NCI-H1105 treated with DMSO at 0.1 percent for 48 hours (cell line): ENCODE measurements at places on chromosomes 3 and 15.

DNA sequence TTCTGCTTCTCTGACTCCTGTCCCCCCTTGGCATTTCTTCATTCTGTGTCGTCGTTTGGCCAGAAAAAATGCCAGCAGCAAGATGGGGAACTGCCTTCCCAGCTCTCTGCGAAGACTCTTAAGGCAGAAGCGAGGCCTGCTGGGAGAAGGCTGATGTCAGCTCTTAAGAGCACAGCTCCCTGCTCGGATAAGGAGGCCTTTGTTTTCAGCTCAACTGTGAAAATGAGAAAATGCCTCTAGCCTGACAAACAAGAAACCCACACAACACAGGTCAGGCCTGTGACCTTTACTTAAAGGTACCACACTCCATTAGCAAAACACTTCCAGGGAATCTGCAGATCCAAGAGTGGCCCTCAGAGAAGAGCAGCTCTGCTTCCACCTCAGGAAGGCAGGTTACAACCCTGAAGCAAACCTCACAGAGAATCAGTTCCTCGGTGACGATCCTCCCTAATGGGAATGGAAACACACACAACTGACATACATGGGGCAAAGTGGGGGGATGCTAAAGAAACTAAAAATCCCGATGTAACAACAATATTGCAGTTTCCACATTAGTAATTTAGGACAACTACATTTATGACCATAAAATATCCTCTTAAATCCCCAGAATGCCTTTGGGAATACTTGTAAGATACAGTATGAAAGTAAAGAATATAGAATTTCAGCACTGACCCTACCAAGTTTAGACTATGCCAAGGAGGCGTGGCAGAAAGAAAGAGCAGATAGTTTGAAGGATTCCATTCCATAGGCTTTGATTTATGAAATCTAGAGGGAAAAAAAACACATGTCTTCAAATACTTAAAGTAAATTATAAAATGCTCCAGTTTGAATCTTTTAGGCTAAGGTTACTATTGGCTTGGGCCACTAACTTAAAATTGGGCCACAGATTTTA lies 52.1 kb downstream of the VGLL4 start:
- no peak for DNase-seq

DNA sequence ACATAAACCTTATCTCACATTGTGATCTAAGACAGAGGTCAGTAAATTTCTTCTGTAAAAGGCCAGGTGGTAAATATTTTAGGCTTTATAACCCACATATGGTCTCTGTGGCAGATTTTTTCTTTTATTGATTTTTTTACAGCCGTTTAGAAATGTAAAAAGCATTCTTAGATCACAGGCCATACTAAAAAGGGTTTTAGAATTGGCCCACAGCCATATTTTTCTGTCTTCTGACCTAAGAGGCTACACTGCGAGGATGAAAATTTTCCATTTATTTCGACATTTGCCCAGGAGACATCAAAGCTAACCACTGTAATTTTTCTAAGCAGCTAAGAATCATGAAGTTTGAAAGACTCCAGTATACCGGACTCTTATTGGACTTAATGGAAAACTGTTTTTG lies 377.2 kb upstream of the SGO1 start:
- no peak for DNase-seq

GRCh38 chr3:145170121-145170520 lies 990.9 kb downstream of the PLOD2 start:
- DNase-seq: no peak

- no peak for DNase-seq
These were observed 420.9 kb downstream of the LPP start for GRCh38 chr3:188574885-188575284.

DNA sequence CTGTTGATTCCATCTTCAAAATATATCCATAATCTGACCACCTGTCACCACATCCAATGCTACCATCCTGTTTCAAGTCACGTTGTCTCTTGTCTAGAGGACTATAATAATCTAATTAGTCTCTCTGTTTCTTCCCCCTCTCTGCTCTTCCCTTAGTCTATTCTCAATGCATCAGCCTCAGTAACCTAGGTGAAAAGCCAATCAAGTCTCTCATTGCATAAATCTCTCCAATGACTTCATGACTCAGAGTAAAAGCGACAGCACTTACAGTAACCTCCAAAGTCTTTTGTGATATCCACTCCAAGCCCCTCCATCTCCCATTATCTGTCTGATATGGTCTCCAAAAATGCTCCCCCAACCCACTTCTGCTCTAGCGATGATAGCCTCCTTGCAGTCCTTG lies 7.2 kb downstream of the UBA3 start:
- no peak for DNase-seq

DNA sequence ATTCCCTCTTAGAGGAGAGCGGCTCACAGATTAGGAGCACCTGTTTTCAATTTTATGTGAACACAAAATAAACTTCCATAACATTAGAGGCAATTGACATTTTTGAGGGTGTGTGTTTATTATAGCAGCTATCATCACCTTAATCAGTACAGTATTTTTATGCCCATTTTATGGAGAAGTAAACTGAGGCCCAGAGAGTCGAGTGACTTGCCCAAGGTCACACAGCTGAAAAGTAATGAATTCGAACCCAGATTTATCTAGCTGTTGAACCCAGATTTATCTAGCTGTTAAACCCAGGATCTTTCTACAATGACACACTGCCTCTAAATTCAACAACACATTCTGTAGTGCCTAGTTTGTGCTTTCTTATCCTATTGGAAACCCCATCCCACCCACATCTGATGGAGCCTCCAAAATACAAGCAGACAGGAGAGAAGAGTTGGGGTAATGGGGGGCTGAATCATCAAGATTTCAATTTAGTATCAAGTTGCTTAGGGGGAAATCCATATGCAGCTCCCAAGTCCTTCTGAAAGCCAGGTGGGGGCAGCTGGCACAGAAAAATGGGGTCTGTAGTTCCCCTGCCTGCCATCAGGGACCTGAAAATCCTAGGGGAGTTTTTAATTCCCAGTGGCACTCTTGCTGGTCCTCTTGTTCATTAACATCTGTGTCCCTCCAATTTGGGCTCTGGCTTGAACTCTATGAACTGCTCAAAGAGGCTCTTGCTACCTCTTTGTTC lies 50.4 kb upstream of the TRA2B start:
- DNase-seq: no peak

GRCh38 chr15:79778378-79778990 lies 118.3 kb downstream of the MTHFS start:
- DNase-seq: no peak

- no peak for DNase-seq
These were observed 136.0 kb downstream of the KCNMB2 start for GRCh38 chr3:178672275-178672674.

GRCh38 chr3:79869461-79870312 lies 101.9 kb upstream of the ROBO1 start:
- no peak for DNase-seq
